Sciatic nerve (tissue), 2 donors: ENCODE measurements at places on chromosomes 5 and 9. TPM values are rescaled to one million over a fixed set of nuclear protein-coding genes. Genes with fewer than 3 reads are reported as not detected.

The IL12B gene
- not detected for total RNA-seq

The GAS1 gene
- 47.5 TPM for total RNA-seq

The SHB gene
- total RNA-seq, result 15.9 TPM

The FOXD4L3 gene
- not detected for total RNA-seq

The PDE8B gene
- 3.6 TPM for total RNA-seq

The SAXO1 gene
- 0.49 TPM for total RNA-seq

The FBP1 gene
- 13.6 TPM for total RNA-seq

The STK32A gene
- 29.1 TPM for total RNA-seq

- DNase-seq, result no peak
Observed at GRCh38 chr9:126699401-126699881, 85.7 kb downstream of the LMX1B start.

GRCh38 chr9:90271707-90272106 is 370.9 kb downstream of the DIRAS2 start:
- no peak for DNase-seq

- no peak for DNase-seq
Observed at GRCh38 chr5:67407979-67408378, 211.4 kb upstream of the CD180 start.

GRCh38 chr9:9754186-9754585 is 858.6 kb downstream of the PTPRD start:
- DNase-seq, result no peak

DNA sequence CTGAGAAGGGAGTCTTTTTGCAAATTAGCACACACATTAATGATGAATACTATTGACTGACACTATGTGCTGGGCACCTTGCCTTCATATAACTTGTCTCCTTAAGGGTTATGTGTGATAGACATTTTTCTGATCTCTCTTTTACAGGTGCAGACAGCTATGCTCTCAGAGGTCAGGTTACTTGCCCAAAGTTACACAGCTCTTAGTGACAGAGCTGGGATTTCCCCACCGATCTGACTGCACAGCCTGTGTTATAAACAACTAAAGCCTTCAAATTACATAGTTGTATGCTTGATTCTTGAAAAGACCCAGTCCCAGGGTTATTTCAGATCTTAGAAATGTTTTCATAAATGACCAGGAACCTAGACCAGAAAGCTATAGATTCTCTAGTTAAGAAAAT is 462.7 kb downstream of the EBF1 start:
- no peak for DNase-seq

- DNase-seq, result no peak
Observed at GRCh38 chr5:76592692-76593091, 30.5 kb downstream of the F2RL2 start.

GRCh38 chr9:18896531-18897179 is 136.4 kb downstream of the SAXO1 start:
- no peak for DNase-seq

GRCh38 chr5:177588413-177588909 is 3.5 kb upstream of the TMED9 start:
- DNase-seq, result no peak

GRCh38 chr9:20496328-20496727 is 126.0 kb downstream of the MLLT3 start:
- no peak for DNase-seq

DNA sequence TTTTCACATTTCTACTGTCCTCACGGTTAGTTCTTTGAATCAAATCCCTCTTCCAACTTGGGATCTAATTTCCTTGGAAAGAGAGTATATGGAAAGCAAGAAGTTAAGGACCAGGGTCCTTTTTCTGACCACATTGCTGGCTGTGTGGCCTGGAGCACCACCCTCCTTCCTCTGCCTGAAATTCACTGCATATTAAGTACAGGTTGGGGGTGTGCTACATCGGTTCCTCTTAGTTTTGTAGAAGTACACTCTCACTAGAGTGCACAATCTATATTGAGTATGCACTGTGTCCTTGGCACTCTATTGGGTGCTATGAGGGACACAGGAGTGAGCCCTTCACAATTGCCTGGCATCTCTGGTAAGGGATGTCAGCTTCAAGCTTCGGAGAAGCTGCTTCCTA is 53.8 kb upstream of the KLF9 start:
- no peak for DNase-seq

DNA sequence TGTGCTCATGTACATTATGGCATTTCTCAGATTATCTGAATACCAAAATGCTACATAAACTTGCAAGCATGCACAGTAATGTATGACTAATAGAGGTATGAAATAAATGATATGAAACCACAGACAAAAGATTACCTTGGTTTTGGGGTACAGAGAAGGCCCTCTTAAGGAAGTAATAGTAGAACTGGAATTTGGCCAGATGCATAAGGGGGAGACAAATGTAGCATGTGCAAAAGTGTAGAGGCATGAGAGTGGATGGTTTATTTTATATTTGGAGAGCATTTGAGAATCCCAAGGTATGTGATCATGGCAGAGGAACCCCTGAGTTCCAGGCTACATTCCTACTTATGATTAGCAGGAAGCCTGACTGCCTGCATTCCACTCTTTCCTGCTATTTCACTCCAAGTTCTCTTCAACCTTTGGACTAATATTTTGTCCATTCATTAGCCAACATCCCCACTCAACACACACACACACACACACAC is 74.2 kb downstream of the MAMDC2 start:
- no peak for DNase-seq

GRCh38 chr9:3865141-3865772 is 339.5 kb upstream of the RFX3 start:
- no peak for DNase-seq

GRCh38 chr5:101783241-101784013 is 512.7 kb downstream of the SLCO4C1 start:
- DNase-seq, result no peak

- peak; percentile 80 for DNase-seq
Observed at GRCh38 chr9:88998911-88999310, 7.6 kb downstream of the S1PR3 start.
